ENCODE measurements at places on chromosomes 11 and 22.

DNA sequence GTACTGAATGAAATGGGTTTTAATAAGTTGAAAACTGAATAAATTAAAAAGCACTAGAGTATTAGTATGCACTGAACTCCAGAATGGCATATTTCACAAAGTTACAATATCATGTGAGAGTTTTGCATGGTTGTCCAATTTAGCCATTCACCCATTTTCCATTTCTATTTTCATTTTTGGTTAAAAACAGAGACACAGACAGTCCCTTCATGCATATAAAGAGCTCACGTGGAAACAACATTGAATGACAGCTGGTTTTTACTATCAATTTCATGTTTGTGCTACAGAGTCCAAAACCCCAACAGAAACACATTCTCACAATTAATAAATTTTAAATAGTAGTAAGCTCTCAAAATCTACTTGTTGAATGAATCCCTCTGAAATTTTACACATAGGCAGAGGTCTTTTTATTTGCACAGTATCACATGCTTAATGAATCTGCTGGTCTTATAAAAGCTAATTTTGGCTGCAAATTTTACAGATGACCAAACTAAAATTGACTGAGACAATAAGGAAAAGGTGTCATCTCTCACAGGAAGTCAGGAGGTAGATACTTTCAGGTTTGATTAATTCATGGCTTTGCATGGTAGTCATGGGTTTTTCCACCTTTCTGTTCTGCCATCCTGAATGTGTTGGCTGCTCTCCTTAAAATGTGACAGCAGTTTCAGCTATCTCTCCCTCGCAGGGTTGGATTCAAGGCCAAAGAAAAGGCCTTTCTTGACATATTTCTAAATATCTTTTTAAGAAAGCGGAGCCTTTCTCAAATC lies 20.6 kb upstream of the DDI1 start:
- ATAC-seq: no peak

- ATAC-seq: no peak
These were observed 145.9 kb downstream of the CTTN start for GRCh38 chr11:70544067-70544773.

- no peak for ATAC-seq
These were observed 2.5 kb upstream of the POLD4 start for GRCh38 chr11:67355794-67356386.

DNA sequence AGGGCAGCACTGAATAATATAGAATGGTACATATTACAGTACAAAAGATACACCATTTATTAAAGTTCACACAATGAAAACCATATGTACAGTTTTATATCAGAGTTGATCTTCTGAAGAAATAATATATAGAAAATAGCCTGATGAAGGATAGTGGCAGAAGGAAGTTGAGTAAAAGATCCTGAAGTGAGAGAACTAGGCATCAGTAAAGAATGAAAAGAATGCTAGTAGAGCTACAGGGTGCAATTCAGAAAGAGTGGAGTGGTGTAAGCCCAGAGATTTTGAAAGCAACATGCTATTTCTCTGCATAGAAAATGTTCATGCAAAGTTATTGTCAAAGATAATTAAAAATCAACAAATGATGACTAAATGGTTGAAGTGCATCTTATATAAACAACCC lies 1552.7 kb upstream of the TENM4 start:
- no peak for ATAC-seq

DNA sequence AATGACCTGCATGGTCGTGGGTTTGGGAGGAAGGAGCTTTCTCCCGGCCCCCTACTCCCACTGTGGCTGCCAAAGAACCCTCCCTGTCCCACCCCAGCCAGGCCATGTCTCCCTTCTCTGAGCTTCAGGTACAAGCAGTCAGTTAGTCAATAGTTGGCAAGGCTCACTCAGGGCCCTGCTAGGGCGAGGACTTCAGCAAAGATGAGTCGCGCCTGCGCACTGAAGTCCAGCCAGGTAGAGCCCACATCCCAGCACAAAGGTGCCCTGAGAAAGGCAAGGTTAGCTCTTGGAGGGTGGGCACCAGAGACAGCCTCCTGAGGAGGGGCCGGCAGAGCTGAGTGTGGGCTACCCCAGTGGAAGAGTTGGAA lies 11.1 kb downstream of the C11orf86 start:
- no peak for ATAC-seq

- ATAC-seq: no peak
These were observed 5.3 kb upstream of the RRAS2 start for GRCh38 chr11:14364322-14364721.

- no peak for ATAC-seq
These were observed 1.9 kb upstream of the OR6Q1 start for GRCh38 chr11:58028687-58029411.

DNA sequence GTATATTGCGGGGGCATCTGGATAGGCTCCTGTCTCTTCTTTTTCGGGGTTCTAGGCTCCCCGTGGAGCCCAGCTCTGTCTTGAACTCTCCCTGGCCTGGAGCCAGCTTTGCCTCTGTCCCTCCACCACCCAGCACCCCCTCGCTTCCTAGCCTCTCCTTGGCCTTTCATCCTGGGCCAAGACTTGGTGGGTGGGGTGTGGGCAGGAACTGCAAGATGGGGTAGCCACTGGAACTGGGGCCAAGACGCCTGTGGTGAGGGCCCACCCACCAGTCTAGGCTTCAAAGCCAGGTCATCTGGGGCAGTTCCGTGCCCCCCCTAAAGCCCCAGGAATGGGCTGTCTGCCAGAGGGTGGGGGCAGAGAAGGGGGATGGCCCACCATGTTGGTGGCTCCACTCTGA lies 1.7 kb upstream of the CRYBB1 start:
- ATAC-seq: no peak

GRCh38 chr22:46744581-46744980 lies 6.5 kb upstream of the CERK start:
- no peak for ATAC-seq

- ATAC-seq: peak; percentile 23
These were observed 28.5 kb downstream of the LRRC74B start for GRCh38 chr22:21074102-21074715.

GRCh38 chr11:16863389-16863788 lies 124.9 kb downstream of the C11orf58 start:
- ATAC-seq: no peak

DNA sequence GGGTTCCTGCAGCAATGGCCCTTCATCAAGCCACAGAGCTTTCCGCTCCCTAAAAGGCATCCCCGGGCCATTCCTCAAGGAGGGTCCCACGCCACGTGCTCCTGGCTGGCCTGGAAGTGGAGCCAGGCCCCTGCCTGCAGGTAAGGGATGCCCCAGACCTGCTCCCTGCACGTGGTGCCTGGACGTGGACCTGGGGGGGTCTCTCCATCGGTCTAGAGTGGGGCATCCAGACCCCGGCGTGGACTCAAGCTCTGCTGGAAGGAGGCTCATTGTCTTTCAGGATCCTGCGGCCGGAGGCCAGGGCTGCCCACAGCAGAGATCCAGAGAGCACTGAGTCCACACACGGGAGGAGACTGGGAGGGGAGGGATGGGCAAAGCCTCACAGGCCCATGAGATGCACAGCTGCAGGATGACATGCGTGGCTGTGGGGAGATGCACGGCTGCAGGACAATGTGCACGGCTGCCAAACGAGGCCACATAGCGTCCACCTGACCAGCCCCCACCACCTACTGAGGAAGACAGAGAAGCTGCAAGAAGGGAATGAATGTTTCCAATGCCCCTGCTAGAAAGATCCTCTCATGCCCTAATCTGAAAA lies 236.7 kb downstream of the BRD1 start:
- no peak for ATAC-seq

DNA sequence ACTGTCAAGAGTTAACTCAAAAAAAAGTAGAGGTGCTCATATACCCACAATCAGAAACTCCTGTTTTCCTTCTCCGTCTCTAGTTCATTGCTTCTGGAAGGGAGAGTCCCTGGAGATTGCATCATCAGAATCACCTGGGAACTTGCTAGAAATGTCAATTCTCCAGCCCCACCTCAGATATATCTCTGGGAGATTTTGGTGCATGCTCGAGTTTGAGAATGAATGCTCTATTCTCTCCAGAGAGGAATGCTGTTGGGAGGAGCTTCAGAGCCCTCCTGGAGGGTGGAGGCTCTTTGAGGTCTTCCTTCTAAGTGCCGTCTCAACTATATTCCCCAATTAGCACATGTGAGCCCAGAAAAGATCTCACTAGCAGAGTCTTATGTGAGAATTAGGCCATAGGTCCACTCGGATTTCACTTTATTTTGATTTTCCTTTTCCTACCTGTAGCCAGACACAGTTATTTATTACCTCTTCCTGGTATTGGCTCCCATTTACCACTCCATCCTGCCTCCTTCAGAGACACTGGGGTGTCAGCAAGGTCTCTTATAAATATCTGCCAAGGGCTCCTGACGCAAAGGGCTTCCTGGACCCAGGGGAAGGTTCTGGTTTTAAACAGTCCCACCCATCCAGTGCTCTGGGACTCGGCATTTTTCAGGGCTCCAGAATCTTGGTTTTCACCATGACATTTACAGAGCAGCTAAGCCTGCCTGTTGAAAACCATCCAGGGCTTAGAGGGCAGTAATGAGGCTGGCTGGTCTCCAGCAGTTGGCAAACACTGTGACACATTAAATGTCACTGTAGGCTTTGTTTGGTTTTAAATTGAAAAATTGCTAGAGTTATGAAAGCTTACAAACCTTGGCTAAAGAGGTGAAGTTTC lies 136.2 kb downstream of the CD44 start:
- no peak for ATAC-seq

GRCh38 chr11:98967005-98967404 lies 53.7 kb upstream of the CNTN5 start:
- no peak for ATAC-seq

DNA sequence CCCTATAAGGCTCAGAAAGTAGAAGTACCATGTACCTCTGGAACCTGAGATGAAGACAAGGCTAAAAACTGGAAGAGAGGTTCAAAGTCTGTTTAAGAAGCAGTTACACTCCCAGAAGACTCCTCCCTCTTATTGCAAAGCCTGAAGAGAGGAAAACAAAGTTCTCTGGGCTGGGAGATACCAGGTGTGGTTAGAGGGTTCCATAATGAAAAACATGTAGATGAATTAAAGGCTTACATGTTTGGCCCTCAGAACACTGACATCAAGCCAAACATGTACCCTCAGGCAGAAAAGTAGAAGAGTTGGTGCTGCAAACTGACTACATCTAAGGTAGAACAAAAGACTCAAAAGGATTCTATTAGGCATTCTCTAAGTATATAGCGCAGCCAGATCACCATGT lies 205.3 kb downstream of the TTC28 start:
- no peak for ATAC-seq

- ATAC-seq: no peak
These were observed 4.8 kb downstream of the MIAT start for GRCh38 chr22:26662160-26662559.

DNA sequence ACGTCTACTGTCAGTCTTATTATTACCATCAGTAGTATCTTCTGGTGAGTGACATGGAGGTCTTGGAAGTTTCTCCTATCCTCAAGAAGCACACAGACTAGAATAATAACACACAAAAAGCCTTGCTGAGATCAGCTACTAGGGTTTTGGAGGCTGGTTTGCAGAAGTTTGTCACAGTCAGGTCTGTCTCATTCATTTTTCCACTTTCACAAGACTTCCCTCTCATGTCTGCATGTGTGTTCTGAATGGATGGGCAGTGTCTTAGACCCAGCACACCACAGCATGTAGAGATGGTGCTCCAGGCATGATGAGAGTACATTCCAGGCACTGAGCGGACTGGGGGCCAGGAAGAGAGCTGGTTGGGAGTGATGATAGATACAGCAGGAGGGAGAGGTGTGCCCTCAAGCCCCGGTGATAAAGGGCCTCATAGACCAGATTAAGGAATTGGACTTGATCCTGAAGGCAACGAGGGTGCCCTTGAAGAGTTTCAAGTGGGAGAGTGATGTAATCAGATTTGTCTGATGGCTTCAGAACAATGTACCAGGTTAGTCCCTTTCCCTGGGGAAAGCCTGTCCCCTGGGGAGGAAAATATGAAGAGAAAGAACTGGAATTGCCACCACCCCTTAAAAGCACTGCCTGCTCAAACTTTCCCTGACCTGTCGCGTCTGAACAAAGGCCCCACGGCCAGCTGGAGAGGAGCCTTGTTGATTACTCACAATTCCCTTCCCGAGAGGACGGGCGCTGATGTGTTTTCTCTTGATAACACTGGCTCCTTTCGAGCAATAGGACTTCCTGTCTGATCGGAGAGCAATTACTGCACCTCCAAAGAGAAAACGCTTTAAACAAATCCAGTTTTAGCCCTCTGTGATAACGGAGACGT lies 45.1 kb upstream of the LMO2 start:
- no peak for ATAC-seq

DNA sequence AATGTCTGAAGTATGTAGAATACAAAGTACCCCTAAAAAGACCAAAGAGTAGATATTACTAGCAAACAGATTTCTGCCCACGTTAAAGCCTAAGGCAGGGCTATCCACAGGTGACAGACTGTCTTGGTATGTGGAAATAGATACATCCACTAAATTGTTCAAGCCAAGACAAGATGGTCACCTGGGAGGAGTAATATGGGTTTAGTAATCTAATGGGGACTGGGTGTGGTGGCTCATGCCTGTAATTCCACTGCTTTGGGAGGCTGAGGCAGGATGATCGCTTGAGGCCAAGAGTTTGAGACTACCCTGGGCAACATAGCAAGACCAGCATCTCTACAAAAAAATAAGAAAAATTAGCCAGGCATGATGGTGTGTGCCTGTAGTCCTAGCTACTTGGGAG lies 7.5 kb downstream of the SGSM3 start:
- ATAC-seq: no peak

DNA sequence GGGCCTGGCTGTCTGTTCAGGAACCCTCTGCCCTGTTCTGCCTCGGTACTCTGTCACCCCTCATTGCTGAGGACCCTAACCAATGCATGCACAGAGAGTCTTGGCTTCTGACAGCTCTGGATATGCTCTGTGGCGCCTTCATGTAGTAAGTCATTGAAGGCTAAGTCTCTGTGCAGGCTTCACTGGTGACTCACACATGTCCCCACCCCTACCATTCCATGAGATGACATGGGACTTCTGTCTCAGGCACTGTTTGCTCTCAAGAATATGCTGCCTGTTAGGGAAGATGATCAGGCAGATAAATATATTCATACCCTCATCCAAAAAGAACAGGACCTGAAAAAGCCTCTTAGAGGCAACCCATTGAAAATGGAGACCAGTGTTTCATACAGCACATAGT lies 43.6 kb upstream of the HORMAD2 start:
- no peak for ATAC-seq

- ATAC-seq: no peak
These were observed 627 bp upstream of the APOA5 start for GRCh38 chr11:116792144-116792868.

- ATAC-seq: no peak
These were observed 1.4 kb downstream of the B3GNT6 start for GRCh38 chr11:77035580-77035979.

Data from activated T-helper 17 cell treated with anti-CD3 and anti-CD28 coated beads, Interleukin-2, amount 50 U/mL, for 72 hours (primary cell).